Subcutaneous preadipocyte (primary cell): ENCODE measurements at places on chromosomes 4 and X. TPM values are rescaled to one million over a fixed set of nuclear protein-coding genes. Genes with fewer than 3 reads are reported as not detected.

The TCEAL3 gene
- total RNA-seq, result 4.0 and 5.5 TPM in 2 replicates

The HPSE gene
- 1.8 and 3.7 TPM in 2 replicates for total RNA-seq

The PDGFC gene
- total RNA-seq, result 22.4 and 70.4 TPM in 2 replicates

The FMR1NB gene
- not detected in 2 replicates for total RNA-seq

The RAI2 gene
- total RNA-seq, result 0.78 and 1.1 TPM in 2 replicates

The RNF128 gene
- total RNA-seq, result under 0.01 and 0.20 TPM in 2 replicates

The CXCL11 gene
- total RNA-seq, result not detected in 2 replicates
